ENCODE measurements at places on chromosomes 1 and 21. TPM values are rescaled to one million over a fixed set of nuclear protein-coding genes. Genes with fewer than 3 reads are reported as not detected.

The LCE2B gene
- not detected for total RNA-seq

- no peaks in the 10 kb centered on the region for H3K36me3 ChIP-seq
- DNase-seq: no peak
- no peaks in the 10 kb centered on the region for H3K4me1 ChIP-seq
- H3K27ac ChIP-seq: no peak overlapping the region
These were observed 13.6 kb upstream of the FAM3B start for GRCh38 chr21:41302976-41303375.

DNA sequence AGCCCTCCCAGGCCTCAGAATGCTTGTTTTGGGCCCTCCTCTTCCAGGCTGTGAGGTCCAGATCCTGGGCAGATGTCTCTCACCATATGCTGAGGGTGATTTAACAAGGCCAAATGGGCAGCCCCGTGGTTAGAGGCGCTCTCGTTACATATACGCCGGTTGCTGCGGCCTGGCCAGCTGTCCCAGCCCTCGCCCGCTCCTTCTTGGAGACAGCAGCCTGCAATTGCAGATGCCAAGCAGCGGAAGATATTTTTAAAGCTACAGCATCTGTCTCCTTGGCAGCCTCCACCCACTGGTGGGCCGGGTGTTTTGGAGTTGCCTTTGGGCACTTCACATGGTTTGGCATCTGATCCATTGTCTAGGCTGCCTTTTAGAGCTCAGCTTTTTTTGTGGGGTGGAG is 178.8 kb upstream of the NFIA start:
- no peaks in the 10 kb centered on the region for H3K36me3 ChIP-seq
- no peaks in the 10 kb centered on the region for H3K27me3 ChIP-seq
- peaks cover 20% of the 10 kb centered on the region for H3K4me1 ChIP-seq
- peak overlapping the region; percentile 29 for H3K27ac ChIP-seq

GRCh38 chr1:224651188-224651587 is 35.1 kb downstream of the CNIH3 start:
- H3K27ac ChIP-seq: no peak overlapping the region
- no peak overlapping the region for H3K4me3 ChIP-seq
- no peaks in the 10 kb centered on the region for H3K4me1 ChIP-seq
- H3K36me3 ChIP-seq: no peaks in the 10 kb centered on the region
- no peak for DNase-seq
- no peaks in the 10 kb centered on the region for H3K27me3 ChIP-seq

GRCh38 chr1:153985341-153985912 is 712 bp downstream of the RAB13 start:
- peak; percentile 86 for DNase-seq
- peaks cover 28% of the 10 kb centered on the region for H3K4me1 ChIP-seq
- no peaks in the 10 kb centered on the region for H3K27me3 ChIP-seq
- peak overlapping the region; percentile 86 for H3K27ac ChIP-seq
- peak overlapping the region; percentile 58 for H3K4me3 ChIP-seq

- no peak overlapping the region for H3K27ac ChIP-seq
- peak; percentile 58 for DNase-seq
- H3K4me3 ChIP-seq: no peak overlapping the region
- no peaks in the 10 kb centered on the region for H3K36me3 ChIP-seq
These were observed 5.3 kb downstream of the ARF1 start for GRCh38 chr1:228087771-228088251.

DNA sequence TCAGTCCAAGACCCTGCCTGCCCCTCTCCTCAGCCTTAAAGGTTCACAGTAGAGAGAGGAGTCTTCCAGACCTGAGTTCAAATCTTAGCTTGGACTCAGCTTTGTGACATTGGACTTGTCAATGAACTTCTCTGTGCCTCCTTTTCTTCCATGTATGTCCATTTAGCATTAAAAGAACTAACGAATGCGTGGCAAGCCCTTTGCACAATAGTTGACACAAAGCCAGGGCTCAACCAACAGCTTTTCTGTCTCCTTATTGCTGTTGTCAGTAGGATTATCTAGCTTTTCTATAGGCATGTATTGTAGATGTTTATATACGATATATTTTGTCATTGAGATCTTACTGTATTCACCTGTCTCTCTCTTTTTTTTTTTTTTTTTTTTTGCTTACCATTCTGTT is 450.8 kb downstream of the PTPRU start:
- H3K36me3 ChIP-seq: no peaks in the 10 kb centered on the region
- peaks cover 30% of the 10 kb centered on the region for H3K27me3 ChIP-seq
- H3K4me1 ChIP-seq: peaks cover 6% of the 10 kb centered on the region
- no peak overlapping the region for H3K27ac ChIP-seq
- peak; percentile 10 for DNase-seq

- peaks cover 57% of the 10 kb centered on the region for H3K27me3 ChIP-seq
- no peaks in the 10 kb centered on the region for H3K36me3 ChIP-seq
- H3K4me1 ChIP-seq: no peaks in the 10 kb centered on the region
- H3K4me3 ChIP-seq: no peak overlapping the region
These were observed 2.7 kb upstream of the ACTRT2 start for GRCh38 chr1:3018576-3018975.

DNA sequence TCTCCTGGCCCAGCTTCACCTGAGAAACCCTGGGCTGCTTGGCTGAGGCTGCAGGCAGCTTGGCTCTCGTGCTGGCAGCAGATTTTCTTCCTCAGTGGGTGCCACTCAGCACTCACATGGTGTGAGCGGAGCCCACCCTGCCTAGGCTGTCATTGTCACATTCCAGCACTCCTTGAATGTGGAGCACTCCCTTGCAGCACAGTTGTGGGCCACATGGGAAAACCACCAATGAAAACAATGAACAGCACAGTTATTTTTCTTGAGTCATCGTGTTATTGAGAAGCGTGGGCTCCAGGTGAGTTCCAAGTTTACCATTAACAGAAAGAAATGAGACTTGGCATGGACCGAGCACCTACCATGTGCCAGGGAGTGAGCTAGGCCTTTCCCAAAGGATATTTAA is 27.2 kb upstream of the TRIM67 start:
- H3K27ac ChIP-seq: no peak overlapping the region
- H3K36me3 ChIP-seq: no peaks in the 10 kb centered on the region
- H3K27me3 ChIP-seq: no peaks in the 10 kb centered on the region
- H3K4me1 ChIP-seq: no peaks in the 10 kb centered on the region
- no peak for DNase-seq

DNA sequence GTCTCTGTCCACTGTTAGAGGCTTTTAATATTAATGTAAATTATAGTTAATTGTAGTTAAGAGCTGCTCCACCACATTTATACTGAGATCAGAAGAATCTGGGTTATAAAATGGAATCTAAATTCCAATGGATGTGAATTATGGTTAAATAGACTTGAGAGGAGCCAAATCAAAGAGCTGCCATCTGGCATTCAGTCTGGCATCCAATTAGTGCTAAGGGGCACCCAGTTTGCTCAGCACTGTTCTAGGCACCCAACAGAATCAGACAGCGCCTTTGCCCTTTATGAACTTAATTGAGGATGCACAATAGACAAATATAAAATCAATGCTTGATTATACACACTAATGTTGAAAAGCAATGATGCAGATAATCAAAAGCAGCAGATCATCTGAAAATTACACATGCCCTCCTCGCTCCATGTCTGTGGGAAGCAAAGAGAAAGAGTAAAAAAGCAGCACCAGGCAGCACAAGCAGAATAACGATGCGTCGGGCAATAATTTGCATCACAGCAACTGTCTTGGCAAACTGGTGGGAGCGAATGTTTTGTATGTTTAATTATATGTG is 310.1 kb downstream of the BRINP2 start:
- H3K4me1 ChIP-seq: peaks cover 8% of the 10 kb centered on the region
- H3K27me3 ChIP-seq: no peaks in the 10 kb centered on the region
- no peak overlapping the region for H3K4me3 ChIP-seq
- no peak for DNase-seq
- no peaks in the 10 kb centered on the region for H3K36me3 ChIP-seq

DNA sequence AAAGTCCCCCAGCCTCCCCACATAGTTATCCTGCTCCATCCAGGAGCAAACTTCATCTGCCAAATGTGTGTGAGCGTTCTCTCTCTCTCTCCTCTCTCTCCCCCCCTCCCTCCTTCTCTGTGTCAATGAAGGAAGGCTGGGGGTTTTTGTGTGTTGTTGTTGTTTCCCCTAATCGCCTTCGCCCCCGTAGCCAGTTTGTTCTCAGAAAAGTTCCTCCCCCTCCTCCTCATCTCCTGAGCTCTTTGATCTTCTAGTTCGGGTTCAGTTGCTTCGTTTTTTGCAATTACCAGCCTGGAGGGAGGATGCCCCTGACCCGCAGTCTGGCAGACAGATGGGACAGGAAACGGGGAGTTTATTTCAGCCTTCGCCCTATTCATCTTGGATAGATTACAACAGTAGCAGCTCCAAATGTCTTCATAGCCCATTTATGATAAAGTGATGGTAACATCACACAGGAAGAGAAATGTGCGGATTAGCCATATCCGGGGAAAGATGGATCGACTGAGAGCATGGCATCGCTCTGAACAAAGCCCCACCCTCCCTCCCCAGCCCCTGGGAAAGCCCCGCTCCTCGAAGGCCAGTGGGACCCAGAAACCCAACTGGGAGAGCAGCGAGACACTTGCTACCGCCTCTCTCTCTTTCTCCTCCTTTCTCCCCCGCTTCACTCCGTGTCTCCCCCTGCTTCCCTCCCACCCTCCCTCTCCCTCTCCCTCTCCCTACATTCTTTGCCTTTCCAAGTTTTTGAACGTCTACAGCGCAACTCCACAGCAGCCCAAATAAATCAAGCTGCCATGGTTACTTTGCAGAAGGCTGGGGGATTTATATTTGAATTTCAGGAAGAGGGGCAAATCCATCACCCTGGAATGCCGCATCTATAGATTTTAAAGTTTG is 139.7 kb upstream of the ARHGEF16 start:
- peaks cover 42% of the 10 kb centered on the region for H3K4me1 ChIP-seq
- peak overlapping the region; percentile 95 for H3K27ac ChIP-seq
- H3K36me3 ChIP-seq: no peaks in the 10 kb centered on the region
- H3K4me3 ChIP-seq: no peak overlapping the region
- peaks cover 3% of the 10 kb centered on the region for H3K27me3 ChIP-seq
- DNase-seq: no peak

The VWA5B1 gene
- not detected for total RNA-seq

GRCh38 chr1:11026052-11026451 is 13.6 kb downstream of the TARDBP start:
- H3K36me3 ChIP-seq: peaks cover 80% of the 10 kb centered on the region
- H3K4me3 ChIP-seq: no peak overlapping the region
- peaks cover 3% of the 10 kb centered on the region for H3K4me1 ChIP-seq
- H3K27me3 ChIP-seq: no peaks in the 10 kb centered on the region

DNA sequence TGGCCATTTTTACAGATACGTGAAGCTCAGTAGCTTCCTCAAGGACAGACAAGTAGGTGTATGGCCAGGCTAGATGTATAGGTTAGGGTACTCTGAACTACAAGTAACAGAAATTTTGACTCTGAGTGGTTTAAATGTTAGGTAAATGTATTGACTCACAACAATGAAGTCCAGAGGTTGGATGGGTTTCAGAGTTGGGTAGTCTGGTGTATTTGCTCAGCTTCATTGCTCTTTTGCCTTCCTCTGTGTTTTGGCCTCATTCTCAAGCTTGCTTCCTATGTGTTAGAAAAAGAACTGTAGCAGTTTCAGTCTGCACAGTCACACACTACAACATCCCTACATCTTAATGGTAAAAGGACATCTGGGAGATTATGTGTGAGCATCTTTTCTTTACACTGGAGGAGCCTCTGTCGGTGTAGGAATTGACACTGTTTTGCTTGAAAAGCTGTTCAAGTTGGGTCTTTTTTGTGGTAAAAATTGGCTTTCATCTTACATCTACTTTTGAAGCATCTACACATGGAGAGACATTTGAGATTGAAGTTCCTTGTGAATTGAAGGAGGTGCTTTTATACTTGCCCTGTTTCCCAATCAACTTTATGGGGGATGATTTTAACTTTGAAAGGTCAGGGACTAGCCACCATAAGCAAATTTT is 64.4 kb downstream of the MAST2 start:
- DNase-seq: no peak
- H3K27me3 ChIP-seq: no peaks in the 10 kb centered on the region
- H3K4me1 ChIP-seq: peaks cover 17% of the 10 kb centered on the region
- H3K36me3 ChIP-seq: no peaks in the 10 kb centered on the region
- no peak overlapping the region for H3K4me3 ChIP-seq
- H3K27ac ChIP-seq: no peak overlapping the region

The KCNJ9 gene
- total RNA-seq: 0.27 TPM

GRCh38 chr1:70819785-70820184 is 227.8 kb downstream of the PTGER3 start:
- H3K27me3 ChIP-seq: no peaks in the 10 kb centered on the region
- no peaks in the 10 kb centered on the region for H3K36me3 ChIP-seq
- no peak overlapping the region for H3K27ac ChIP-seq
- H3K4me1 ChIP-seq: no peaks in the 10 kb centered on the region

DNA sequence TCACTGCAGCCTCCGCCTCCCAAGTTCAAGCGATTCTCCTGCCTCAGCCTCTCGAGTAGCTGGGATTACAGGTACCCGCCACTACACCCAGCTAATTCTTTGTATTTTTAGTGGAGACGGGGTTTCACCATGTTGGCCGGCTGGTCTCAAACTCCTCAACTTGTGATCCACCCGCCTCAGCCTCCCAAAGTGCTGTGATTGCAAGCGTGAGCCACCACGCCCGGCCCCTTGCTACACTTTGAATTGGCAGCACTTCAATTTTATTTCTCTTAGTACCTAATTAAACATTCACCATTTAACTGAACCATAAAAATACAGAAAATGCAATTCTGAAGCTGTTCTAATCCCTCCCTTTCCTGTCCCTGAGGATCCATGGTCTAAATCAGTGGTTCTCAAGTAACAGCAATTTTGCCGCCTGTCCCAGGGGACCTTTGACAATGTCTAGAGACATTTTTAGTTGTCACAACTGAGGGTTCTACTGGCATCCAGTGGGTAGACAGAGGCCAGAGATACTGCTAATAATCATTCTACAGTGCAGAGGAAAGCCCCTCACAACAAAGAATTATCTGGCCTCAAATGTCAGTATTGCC is 4.3 kb upstream of the BCL2L15 start:
- H3K27me3 ChIP-seq: no peaks in the 10 kb centered on the region
- no peaks in the 10 kb centered on the region for H3K4me1 ChIP-seq
- no peak overlapping the region for H3K4me3 ChIP-seq
- DNase-seq: no peak
- peaks cover 5% of the 10 kb centered on the region for H3K36me3 ChIP-seq

- no peaks in the 10 kb centered on the region for H3K27me3 ChIP-seq
- H3K4me3 ChIP-seq: no peak overlapping the region
- DNase-seq: no peak
- H3K36me3 ChIP-seq: no peaks in the 10 kb centered on the region
These were observed 11.4 kb downstream of the MAGI3 start for GRCh38 chr1:113401728-113402127.

The S100A7A gene
- not detected for total RNA-seq

Measured in sigmoid colon (tissue), 7 donors.